ENCODE measurements at places on chromosomes 7 and 10.

DNA sequence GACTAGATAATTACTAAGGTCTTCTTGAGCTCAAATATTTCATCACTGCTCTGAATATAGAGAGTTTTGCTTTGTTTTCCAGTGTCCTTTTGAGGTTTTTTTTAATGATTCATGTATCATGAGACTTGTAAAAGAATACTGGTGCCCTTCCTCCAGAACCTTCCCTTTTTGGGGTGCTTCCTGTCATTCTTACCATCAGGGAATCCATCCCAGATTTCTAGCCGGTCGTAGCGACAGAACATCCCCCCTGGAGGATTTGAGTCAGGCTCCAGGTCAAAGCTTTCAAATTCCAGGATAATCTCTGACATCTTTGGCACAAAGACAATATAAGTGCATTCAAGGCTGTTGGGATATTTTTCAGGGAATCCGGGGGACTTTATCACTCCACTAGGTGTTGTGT lies 71.0 kb downstream of the NRP1 start:
- no peak for DNase-seq

- DNase-seq = no peak
Observed at GRCh38 chr7:747186-747585, 20.1 kb upstream of the PRKAR1B start.

- no peak for DNase-seq
Observed at GRCh38 chr7:133167300-133167699, 85.4 kb upstream of the CHCHD3 start.

GRCh38 chr7:107563775-107564552 lies at the start of the genes COG5 and DUS4L:
TSS of gene COG5 (minus strand) at chr7:107563920. CDS start at chr7:107563896, 24 bp downstream.
TSS of gene DUS4L (plus strand) at chr7:107563971. CDS start at chr7:107567071, 3,100 bp downstream.
- peak; percentile 60 for DNase-seq

- peak; percentile 62 for DNase-seq
Observed at GRCh38 chr10:69901628-69902505, 100.2 kb downstream of the COL13A1 start.

DNA sequence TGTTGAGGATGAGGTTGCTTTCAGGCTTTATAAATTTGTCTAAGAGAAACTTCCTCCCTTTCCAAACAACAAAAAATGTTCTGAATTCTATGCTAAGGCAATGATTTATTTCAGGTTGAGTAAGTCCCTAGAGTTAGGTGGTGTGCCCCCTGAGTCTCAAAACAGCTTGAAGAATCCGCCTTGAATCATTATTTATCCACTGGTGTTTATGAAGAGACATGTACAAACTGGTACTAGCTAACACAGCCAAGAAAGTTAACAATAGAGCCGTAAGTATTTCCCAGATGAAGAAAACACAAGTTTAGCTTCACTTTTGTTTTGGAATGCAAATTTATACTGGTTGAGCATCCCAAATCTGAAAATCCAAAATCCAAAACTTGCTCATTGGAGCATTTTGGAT lies 66.2 kb upstream of the SRPK2 start:
- no peak for DNase-seq

GRCh38 chr7:146510088-146510680 lies 393.6 kb downstream of the CNTNAP2 start:
- no peak for DNase-seq

GRCh38 chr10:71359364-71360046 lies 37.2 kb upstream of the CDH23 start:
- DNase-seq = no peak

GRCh38 chr7:23062452-23062851 lies 43.1 kb upstream of the KLHL7 start:
- DNase-seq = no peak

DNA sequence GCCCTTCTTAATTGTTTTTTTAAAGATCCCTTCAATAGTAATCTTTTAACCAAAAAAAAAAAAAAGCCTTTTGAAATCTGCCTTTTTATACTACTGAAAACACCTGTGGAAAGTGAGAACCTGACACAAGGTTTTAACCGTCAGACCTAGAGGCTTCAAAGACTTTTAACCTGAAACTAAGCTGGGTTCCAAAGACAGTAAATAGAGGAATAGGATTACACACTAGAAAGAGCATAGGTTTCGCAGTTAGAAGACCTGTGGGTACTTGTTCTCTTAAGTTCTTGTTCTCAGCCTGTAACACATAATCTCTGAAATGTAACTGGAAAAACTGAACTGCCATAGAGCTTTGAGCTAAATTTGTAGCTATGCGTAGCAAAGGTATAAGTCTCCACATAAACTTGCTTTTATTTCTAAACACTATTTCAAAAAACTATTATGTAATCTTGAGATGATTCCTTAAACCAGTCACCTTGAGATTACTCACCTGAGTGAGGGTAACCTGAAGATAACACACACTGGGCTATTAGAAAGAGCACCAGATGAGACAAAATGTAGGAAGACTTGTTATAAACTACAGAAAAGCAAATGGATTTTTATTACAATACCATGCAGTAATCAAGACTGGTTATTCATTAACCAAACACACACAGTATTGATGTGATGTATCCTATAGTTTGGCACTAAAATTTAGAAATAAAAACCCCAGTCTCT lies 196.6 kb upstream of the FRMD4A start:
- no peak for DNase-seq

DNA sequence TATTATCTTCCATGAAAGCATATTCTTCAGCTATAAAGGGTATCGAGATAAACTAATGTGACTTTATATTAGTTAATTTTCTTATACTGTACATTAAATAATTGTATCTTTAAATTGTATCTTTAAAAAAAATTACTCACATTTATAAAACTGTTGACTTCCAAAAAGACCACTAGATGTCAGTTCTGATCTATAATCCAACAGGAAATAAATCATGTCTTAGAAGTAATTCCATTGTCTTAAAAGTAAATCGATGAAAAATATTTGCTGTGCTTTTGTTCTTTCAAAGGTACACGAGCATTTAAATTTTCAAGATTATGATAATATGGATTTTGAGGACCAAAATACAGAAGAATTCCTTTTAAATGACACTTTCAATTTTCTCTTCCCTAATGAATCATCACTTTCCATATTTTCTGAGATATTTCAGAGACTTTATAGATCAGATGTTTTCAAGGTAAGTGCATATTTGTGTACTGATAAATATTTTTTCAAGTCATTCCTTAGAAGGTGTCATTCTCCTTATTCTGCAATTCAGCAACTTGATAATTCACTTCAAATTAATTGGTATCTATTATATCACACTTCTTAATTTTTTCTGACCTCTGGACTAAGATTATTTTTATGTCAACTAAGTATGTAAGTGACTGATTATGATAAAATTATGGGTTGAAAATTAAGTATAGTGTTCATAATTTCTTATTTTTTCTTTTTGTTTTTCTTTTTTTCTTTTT lies 138.5 kb downstream of the CPED1 start:
- DNase-seq = peak; percentile 69

DNA sequence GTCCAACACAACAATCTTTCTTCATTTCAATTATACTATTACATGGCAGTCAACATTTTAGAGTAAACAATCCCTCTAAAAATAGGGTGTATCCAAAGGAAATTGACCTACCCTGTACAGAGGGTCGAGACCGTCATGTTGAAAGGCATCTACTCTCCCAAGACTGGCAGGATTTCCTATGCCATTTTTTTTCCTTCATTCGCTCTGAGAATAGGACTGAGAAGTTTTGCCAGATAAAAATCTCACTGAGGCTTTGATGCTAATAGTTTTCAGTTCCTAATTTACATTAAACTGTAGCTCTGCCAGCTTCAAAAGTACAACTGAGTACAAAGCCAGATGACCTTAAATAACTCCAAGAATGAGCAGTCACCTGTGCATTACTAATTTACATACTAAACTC lies 84.5 kb upstream of the SEMA3C start:
- DNase-seq = no peak

GRCh38 chr10:108691126-108691525 lies 1232.2 kb downstream of the XPNPEP1 start:
- no peak for DNase-seq

GRCh38 chr7:28984217-28984616 lies 26.1 kb upstream of the TRIL start:
- no peak for DNase-seq

- DNase-seq = no peak
Observed at GRCh38 chr7:18806177-18806576, 310.6 kb downstream of the HDAC9 start.

- no peak for DNase-seq
Observed at GRCh38 chr10:78212786-78213175, 179.1 kb downstream of the RPS24 start.

DNA sequence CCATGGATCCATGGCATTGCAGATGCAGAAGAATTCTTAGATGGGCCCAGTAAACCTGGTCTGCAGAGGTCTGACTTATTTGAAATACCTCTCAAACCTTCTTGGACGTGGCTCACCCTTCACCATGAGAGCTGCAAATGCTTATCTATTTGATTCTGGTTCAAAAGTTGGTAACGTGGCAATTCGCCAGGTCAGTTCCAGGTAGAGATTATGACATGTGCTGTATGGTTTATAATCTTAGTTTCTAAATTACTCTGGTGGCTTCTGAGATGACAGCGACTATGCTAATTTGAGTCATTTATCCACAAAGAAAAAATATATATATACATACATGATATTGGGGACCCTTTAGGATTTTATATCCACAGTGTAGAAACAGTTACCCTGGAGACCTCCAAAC lies 68.8 kb downstream of the NRP1 start:
- DNase-seq = no peak

GRCh38 chr7:94431176-94431575 lies 36.5 kb downstream of the COL1A2 start:
- no peak for DNase-seq

GRCh38 chr7:73833251-73833919 lies 2.6 kb downstream of the CLDN4 start:
- no peak for DNase-seq

GRCh38 chr7:77954773-77955555 lies 156.4 kb downstream of the PHTF2 start:
- DNase-seq = no peak

- no peak for DNase-seq
Observed at GRCh38 chr10:90417476-90418210, 440.2 kb downstream of the HTR7 start.

GRCh38 chr7:471866-472639 lies 47.6 kb downstream of the PDGFA start:
- no peak for DNase-seq

DNA sequence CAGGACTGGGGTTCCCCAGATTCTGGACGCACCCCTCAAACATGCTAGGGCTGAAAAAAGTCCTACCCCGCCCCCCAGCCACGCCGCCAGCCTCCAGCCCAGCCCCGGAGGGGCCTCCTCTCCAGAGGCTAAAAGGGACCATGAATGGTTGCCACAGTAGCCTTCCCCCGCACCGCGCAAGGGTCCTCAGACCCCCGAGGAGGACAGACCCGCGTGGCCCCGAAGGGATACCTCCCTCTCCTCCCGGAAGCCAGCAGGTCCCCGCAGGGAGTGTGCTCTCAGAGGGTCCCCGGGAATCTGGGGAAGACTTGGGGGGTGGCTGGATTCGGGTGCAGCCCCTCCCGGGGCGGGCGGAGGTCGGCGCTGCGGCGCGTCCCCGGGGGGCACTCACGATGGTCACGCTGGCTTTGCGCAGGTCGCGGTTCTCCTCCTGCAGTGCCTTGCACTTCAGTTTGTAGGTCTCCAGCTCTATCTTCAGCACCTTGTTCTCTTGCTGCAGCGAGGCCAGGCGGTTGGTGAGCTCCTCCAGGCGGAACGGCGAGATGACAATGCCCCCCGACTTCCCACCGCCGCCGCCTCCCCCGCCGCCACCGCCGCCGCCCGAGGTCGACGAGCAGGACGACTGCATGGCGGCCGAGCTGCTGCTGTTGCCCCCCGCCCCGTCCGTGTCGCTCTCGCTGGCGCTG lies 482 bp downstream of the CCDC6 start:
- DNase-seq = no peak

GRCh38 chr10:11378835-11379234 lies 232.6 kb downstream of the USP6NL start:
- no peak for DNase-seq

GRCh38 chr10:49549640-49550346 lies 10.9 kb upstream of the ERCC6 start:
- DNase-seq = no peak

DNA sequence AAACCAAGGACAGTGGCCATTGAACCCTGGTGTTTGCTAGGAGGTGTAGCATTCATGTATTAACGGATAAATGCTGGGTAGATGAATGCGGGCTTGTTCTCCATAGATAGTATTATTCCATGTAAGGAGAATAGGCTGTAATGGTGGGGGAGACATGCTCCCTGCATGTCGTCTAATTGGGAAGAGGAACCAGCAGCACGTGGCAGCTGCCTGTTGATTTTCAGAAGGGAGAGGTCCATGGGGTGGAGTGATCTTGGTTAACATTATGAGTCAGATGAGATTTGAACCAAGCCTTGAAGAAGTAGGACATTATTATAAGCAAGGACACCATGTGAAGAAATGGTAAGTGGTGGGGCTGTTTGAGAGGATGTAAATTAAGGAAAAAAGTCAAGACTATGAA lies 112.5 kb downstream of the WNT2 start:
- no peak for DNase-seq

- no peak for DNase-seq
Observed at GRCh38 chr7:40865441-40866233, 730.8 kb downstream of the SUGCT start.

- no peak for DNase-seq
Observed at GRCh38 chr7:132619967-132620366, 43.7 kb upstream of the PLXNA4 start.

GRCh38 chr7:131753620-131754222 lies 197.3 kb upstream of the PODXL start:
- peak; percentile 71 for DNase-seq

GRCh38 chr7:116741625-116742316 lies 69.8 kb downstream of the MET start:
- no peak for DNase-seq

- DNase-seq = no peak
Observed at GRCh38 chr10:100745882-100746783, 751 bp downstream of the PAX2 start.

- DNase-seq = no peak
Observed at GRCh38 chr10:102859911-102860310, 5.9 kb downstream of the BORCS7 start.

DNA sequence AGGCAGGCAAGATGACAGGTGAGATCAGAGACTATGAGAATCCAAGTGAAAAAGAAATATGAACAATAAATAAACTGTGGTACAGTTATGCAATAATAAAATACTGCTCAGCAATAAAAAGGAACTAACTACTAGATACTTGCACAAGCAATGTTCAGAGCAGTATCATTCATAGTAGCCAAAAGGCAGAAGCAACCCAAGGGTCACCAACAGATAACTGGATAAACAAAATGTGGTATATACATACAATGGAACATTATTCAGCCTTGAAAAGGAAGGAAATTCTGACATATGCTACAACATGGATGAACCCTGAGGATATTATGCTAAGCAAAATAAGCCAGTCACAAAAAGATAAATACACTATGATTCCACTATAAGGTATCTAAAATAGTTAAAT lies 76.9 kb upstream of the KCNIP2 start:
- DNase-seq = no peak

GRCh38 chr10:72245949-72246525 lies 27.7 kb upstream of the DDIT4 start:
- no peak for DNase-seq

DNA sequence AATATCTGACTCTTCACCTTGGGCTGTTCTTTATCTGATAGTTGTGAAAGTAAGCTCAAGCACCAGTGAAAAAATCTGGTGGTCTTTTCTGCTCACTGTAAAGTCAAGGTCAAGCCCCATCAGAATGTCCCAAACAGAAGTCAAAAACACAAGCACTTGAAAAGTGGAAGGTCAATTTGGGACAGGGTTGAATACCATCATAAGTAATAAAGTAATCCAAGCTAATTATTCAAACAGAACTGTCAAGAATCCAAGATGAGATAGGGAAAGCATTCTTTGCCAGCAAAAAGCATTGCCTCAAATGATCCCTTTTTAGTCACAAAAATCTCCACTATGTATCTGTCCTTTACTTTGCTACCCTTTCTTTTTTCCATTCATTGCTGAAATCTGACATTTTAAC lies 430.1 kb upstream of the NPVF start:
- DNase-seq = no peak

Data from NCI-H1694 treated with DMSO at 0.1 percent for 48 hours (cell line).